NCI-H1436 (cell line): ENCODE measurements at places on chromosomes 11 and 22.

DNA sequence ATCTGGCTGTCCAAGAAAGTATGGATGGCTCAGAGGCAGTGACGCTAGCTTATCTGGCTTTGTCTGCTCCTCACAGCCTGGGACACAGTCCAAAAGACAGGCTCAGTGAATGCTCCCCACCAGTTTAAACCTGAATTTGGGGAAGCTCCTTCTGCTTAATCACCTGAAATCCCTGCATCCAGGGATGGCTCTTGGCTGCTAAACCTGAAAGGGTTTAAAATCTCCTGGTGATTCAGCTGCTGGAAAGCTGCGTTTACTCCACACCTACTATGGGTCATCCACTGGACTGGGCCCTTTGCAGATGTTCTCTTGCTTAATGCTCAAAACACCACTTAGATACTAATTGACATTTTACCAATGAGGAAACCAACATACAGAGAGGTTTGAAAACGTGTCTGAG lies 302.0 kb upstream of the NARS2 start:
- no peak for DNase-seq

DNA sequence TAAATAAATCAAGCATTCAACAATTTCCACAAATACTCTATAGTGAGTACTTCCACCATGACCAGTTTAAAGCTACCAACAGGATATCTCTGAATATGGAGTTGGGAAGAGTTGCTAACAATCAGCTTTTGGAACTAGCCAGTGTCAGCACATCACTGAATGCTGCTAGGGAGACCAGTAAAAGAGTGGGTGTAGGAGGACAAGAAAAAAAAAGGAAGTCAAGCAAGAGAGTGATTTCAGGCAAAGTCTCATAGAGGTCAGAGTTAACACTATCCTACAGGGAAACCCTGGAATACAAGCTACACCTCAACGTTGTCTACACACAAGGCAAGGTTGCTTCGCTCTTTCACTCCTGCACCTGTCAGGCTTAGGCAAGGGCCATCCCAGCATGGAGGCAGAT lies 24.2 kb downstream of the EIF3F start:
- no peak for DNase-seq

- DNase-seq = no peak
These were observed 135.4 kb upstream of the LARGE1 start for GRCh38 chr22:34055525-34056200.

GRCh38 chr22:34950489-34950888 lies 115.5 kb upstream of the ISX start:
- DNase-seq = no peak
